ENCODE measurements at places on chromosomes 7 and 10.

- no peak for DNase-seq
These were observed 76.7 kb downstream of the ETV1 start for GRCh38 chr7:13912715-13913278.

- DNase-seq, result no peak
These were observed 302.6 kb upstream of the SEMA3D start for GRCh38 chr7:85489498-85489897.

DNA sequence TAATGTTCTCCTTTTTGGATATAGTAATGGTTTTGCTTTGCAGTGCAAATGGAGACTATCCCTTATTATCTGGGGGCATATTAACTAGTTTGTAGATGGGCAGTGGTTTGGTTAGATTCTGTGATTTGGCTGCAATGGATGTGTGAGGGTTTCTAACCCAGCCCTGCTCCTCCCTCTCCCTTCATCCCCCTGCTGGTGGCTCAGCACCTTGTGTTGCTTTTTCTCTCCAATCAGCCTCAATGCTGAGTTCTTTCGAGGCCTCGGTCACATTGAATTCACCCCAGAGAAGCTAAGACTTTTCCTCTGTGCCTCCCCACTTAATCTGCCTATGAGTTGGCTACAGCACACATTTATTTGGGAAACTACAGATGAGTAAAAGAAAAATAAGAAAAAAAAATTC, 120.0 kb downstream of the MALRD1 start:
- DNase-seq, result peak; percentile 29

DNA sequence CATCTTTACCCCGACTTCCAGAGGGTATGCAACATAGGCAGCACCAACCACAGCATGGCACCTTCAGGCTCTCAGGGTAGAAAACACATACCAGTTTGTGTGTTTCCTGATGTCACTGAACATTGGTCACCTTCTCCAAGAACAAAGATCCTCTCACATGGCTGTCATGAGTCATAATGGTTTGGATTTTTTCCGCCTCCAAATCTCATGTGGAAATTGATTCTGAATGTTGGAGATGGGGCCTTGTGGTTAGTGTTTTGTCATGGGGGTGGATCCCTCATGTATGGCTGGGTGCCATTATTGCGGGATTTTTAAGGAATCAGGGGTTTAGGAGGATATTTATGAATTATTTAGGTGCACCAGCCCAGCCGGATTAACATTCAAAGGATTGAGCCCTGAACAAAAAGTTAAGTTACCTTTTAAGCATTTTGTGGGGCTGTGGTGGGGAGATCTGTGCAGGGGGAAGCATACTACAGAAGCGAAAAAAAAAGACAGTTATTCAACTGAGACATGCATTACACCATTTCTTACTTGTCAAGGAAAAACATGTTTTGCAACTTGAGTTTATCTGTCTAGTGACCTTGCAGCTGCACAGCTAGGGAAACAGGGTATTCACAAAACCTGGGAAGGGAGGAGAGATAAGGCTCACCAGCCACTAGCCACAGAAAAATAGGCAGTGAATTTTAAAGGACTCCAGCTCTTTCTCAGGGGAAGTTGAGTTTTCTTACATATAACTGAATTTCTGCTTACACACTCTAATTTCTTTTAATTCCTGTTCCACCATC, 774.1 kb upstream of the AUTS2 start:
- no peak for DNase-seq

GRCh38 chr7:131955679-131956078, 399.3 kb upstream of the PODXL start:
- DNase-seq, result no peak

- no peak for DNase-seq
These were observed 134.5 kb downstream of the PPP1R3A start for GRCh38 chr7:113784316-113784715.

- DNase-seq, result no peak
These were observed 166.0 kb downstream of the TAX1BP1 start for GRCh38 chr7:27905951-27906350.

- no peak for DNase-seq
These were observed 375.8 kb upstream of the NFE2L3 start for GRCh38 chr7:25775999-25776743.

GRCh38 chr7:133230591-133231194, 22.2 kb upstream of the EXOC4 start:
- DNase-seq, result peak; percentile 63

GRCh38 chr10:5888843-5889623, 660 bp downstream of the ANKRD16 start:
- DNase-seq, result peak; percentile 62

DNA sequence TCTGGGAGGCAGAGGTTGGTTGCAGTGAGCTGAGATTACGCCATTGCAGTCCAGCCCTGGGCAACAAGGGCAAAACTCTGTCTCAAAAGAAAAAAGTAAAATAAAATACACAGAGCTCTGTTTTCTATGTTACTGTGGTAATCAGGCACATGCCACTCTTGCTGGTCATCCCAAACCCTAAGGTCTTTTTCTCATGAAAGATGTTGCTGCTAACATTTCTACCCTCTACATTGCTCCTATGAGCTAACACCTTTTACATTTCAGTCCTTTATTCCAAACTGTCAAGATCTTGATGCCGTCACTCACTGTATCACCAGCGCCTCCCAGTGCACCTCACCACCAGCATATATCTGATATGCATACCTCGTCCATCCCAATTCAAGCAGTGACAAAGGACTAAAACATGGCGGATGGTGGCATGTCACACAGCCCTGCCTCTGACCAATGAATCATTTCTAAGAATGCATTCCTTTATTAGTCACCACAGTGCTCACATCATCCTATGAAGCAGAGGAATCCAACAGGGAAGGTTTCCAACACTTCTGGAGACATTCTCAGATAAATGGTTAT, 4.3 kb downstream of the DAGLB start:
- DNase-seq, result no peak

DNA sequence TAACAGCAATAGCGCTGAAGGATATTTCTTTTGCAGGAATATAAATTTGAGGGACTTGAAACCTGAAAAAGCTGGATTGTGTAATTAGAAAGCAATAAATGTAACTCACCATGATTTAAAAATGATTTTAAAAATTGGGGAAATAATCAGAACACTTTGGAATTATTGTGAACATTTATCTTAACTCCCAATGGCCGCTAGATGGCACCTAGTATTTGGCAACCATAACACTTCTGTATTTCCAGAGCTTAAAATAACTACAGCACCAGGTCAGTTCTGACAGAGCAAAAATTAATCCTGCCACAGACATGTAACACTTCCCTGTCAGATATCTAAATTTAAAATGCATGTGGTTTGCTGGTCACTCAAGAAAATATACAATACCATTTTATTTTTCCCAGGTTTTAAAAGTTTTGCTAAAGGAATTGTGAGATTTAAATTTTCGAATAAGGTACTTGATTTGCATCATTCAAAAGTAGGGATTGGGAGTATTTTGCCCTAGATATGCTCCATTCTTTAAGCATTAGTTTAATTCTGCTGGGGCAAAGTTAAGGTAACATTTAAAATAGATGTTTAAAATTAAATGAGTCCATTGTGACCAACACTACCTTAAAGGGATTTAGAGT, 144.5 kb downstream of the PPP1R3A start:
- DNase-seq, result peak; percentile 17

- DNase-seq, result no peak
These were observed 58.0 kb downstream of the ESYT2 start for GRCh38 chr7:158771213-158771834.

DNA sequence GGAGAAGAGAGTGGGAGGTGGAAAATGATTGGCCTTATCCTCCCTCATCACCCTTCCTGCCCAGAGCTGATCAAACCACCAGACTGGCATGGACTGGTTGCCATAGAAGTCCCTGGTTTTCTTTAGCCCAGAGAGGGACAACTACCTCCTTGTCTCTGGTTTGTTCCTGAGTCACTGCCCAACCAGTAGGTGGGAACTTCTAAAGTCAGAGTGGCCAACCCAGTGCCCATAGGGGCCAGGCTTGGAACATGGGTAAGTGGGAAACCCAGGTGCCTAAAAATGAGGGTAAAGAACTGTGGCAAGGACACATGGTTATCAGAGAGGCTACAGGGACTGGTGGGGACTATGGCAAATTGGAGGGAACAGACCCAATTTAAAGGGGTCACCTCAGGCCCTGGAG, 63.8 kb downstream of the FAM241B start:
- DNase-seq, result no peak

GRCh38 chr10:112446055-112446854, 459 bp downstream of the ZDHHC6 start:
- peak; percentile 5 for DNase-seq

- DNase-seq, result peak; percentile 31
These were observed 8.1 kb downstream of the SKIDA1 start for GRCh38 chr10:21517134-21518031.

DNA sequence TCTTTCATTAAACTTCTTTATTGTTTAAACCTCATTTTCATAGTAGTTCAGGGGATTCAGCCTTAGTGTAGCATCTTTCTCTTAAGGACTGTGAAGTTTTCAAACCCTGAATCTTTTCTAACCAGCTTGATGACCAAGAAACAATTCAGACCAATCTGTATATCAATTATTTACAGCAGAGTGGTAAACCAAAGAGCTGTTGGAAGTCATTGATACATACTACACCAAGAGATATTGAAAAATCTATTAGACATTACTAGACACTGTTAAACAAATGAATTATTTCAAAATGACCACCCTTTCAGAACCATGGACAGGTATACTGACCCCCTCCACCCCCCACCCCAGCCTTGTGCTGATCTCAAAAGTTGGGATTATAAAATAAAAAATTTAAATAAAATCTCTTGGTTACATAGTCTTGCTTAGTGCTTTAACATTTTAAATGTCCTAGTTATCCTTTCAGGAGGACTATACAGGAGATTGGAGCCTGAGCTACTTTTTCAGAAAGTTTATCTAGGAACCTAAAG, 143.9 kb upstream of the LSM8 start:
- no peak for DNase-seq

DNA sequence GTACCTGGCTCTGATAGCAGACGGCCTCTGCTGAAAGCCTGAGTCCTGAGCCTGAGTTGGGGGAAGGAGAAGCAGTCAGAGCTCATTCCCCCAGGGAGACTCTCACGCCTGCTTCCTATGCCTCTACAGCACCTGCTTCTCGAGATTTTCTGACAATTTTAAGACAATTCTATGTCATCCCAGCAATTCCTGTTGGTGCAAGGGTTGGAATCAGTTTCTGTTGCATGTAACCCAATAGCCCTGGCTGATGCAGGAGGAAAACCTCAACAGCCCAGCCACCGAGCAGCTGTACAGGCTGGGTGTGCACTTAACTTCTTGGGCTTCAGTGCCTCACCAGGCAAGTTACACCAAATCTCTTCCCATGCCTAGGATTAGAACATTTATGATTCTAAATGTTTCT, 134.7 kb downstream of the GLI3 start:
- no peak for DNase-seq

- DNase-seq, result no peak
These were observed 47.3 kb upstream of the OIT3 start for GRCh38 chr10:72846238-72846637.

GRCh38 chr10:58967551-58968388, 208.7 kb upstream of the PHYHIPL start:
- peak; percentile 29 for DNase-seq

DNA sequence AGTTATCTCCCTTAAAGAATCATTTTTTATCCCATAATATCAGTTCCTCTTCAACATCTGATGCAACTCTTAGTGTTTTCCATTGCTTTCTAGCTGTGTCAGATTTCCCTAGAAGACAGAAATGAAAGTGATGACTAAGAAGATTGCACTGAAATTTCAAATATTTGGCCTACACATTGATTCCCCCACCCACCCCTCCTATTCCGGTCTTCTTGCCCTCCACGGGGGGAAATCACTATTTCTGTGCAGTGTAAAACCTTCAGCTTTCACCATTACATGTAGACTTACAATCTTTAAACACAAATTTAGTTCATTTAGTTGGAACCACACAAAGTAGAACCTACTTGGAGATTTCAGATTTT, 63.7 kb upstream of the IL6 start:
- no peak for DNase-seq

DNA sequence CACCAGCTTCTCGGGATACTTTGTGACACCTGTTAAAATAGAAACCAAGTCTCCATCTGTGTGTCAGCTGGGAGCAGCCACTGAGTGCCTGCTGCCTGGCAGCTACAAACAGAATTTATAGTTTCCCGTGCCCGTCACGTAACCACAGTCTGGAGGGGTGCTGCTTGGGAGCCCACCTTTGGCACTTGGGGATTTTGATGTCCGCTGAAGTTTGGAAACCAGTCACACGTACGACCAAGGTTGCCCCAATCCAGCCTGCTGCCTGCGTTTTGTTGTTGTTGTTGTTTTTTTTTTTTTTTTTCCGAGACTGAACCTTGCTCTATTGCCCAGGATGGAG, 1.6 kb downstream of the TRRAP start:
- DNase-seq, result no peak

DNA sequence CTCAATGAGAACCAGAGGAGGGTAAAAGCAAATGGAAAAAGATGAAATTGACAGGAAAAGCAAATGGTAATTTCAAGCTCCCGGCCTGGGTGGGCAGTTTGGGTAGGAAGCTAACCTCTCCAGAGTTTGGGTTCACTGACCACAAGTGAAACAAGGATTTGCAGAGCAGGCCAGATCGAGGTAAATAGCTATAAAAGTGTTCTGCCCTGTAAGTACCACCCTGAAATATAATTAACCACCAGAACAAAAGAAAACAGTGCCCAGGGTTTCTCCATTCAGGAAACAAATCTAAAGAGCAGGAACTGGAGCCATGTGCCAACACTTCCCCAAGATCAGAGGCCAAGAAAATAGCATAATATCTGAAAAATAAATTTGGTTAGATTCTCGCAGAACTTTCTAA, 276.7 kb upstream of the MEOX2 start:
- DNase-seq, result no peak

GRCh38 chr7:130606161-130606560, 62.4 kb downstream of the COPG2 start:
- DNase-seq, result no peak

- no peak for DNase-seq
These were observed 31.2 kb downstream of the RAB18 start for GRCh38 chr10:27535317-27535716.

GRCh38 chr10:126838316-126838715, 66.9 kb upstream of the DOCK1 start:
- DNase-seq, result no peak

DNA sequence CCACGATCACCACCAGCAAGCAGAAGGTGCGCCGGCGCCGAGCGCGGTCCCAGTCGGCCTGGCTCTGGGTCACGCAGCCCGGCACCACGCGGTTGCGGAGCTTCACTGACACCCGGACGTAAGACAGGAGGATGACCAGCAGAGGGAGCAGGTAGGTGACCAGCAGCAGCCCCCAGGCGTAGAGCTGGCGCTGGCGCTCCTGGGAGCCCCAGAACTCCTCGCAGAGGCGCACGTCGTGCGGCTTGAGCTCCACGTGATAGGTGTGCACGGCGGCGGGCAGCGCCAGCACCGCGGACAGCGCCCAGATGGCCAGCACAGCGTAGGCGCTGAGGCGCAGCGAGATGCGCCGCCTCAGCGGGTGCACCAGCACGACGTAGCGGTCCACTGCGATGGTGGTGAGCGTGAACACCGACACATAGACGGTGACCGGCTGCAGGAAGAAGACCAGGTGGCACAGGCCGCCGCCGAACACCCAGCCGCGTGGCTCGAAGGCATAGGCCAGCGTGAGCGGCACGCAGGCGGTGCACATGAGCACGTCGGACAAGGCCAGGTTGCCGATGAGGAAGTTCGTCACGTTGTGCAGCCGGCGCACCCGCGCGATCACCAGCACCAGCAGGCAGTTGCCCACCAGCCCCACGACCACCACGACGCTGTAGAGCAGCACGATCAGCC, 920 bp downstream of the PRLHR start:
- DNase-seq, result peak; percentile 81
